Aortic smooth muscle cell (primary cell): ENCODE measurements at places on chromosomes 2 and 18. TPM values are rescaled to one million over a fixed set of nuclear protein-coding genes. Genes with fewer than 3 reads are reported as not detected.

Gene LONRF2
- total RNA-seq = 0.06 and 0.13 TPM in 2 replicates

Gene IL1RL2
- 0.81 and 2.2 TPM in 2 replicates for total RNA-seq

Gene CD207
- not detected in 2 replicates for total RNA-seq

Gene GPBAR1
- total RNA-seq = 0.19 TPM in 1 of 2 replicates, not detected in the other

Gene CD8A
- not detected in 2 replicates for total RNA-seq

Gene SYT4
- not detected in 2 replicates for total RNA-seq

Gene ACAA2
- 40.2 and 45.4 TPM in 2 replicates for total RNA-seq

Gene B3GNT7
- 0.25 and 0.26 TPM in 2 replicates for total RNA-seq

Gene HOXD3
- total RNA-seq = not detected in 2 replicates

Gene CMPK2
- total RNA-seq = 1.6 and 2.1 TPM in 2 replicates
